Left renal pelvis (tissue), 4 donors: ENCODE measurements at places on chromosomes 13 and 19. TPM values are rescaled to one million over a fixed set of nuclear protein-coding genes. Genes with fewer than 3 reads are reported as not detected.

GRCh38 chr19:39407660-39408391 lies 1.2 kb downstream of the ZFP36 start:
- no peak for DNase-seq

DNA sequence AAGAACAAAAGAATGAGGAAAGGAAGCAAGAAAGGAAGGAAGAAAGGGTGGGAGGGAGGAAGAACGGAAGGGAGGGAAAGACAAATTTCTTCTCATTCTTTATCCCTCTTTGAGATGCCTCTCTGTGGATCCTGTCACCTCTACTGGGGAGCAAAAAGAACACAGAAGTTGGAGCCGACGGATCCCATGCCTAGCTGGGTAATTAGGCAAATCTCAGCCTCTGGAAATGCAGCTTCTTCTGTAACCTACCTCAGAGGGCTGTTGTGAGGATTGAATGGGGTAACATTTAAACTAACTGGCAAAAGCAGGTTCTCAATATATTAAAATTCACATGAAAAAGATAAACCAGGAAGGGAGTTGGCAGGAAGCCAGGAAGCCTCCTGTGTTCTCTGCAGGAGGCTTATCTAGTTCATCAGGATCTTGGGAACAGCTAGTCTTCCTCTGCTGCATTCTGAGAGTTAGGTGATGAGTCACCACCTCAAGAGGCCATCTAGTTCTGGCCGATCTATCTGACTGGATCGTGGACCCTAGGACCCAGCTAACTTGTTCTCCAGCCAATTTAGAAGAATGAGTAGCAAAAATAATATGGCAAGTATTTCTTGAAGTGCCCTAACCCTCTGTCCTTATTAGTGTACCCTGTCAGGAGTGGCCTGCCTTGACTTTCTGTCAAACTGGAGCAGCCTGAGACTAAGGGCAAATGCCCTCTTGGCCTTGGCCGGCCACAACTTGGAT lies 15.2 kb upstream of the CPB2 start:
- no peak for DNase-seq

DNA sequence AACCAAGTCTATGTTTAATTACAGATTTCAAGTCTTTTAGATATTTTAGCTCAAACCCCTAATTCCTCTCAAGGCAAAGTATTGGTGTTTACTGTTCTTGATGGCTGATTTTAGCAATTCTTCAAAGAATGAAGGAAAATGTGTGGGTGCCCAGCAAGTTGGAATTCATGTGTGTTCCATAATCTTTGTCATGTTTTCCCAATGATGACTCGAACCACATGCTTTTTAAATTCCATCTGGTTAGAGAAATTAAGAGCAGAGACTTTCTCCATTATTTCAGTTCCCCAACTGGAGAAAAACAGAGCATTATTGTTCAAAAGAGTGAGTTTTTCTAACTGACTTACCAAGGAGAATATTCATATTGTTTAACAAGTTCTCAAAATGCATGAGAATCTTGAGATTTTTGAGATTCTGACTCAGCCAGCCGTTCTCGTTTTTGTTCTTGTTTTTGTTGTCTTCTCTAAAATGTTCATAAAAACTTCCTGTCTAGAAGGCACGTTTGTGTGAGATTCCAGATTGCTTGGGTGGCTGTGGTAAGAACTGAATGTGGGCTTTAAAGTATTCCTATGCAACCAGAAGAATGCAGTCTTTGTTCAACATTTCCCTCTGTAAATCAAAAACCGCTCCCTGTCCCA lies 404.7 kb downstream of the IRS2 start:
- DNase-seq = no peak

The TMEM38A gene
- 3.7 TPM for polyA plus RNA-seq
